ENCODE measurements at places on chromosomes 6 and 20. TPM values are rescaled to one million over a fixed set of nuclear protein-coding genes. Genes with fewer than 3 reads are reported as not detected.

Gene MUC21
- 1.1 TPM for polyA plus RNA-seq

Gene C6orf163
- polyA plus RNA-seq = 0.34 TPM

Gene SMLR1
- polyA plus RNA-seq = not detected

Gene PRRT1
- 5.6 TPM for polyA plus RNA-seq

Gene BICRAL
- 3.5 TPM for polyA plus RNA-seq

Gene TEAD3
- 4.7 TPM for polyA plus RNA-seq

Gene LCA5
- polyA plus RNA-seq = 1.3 TPM

Gene FLRT3
- 0.54 TPM for polyA plus RNA-seq

Gene HLA-G
- polyA plus RNA-seq = 0.07 TPM

Gene HLA-E
- 197 TPM for polyA plus RNA-seq
